ENCODE measurements at places on chromosomes 7 and 10.

- no peak for DNase-seq
These were observed 131.0 kb upstream of the ZNF804B start for GRCh38 chr7:88628363-88629085.

GRCh38 chr10:119029613-119030420 lies at the start of gene NANOS1:
Gene NANOS1, plus strand, starts transcription at chr10:119029714. Its CDS starts 88 bp downstream, at chr10:119029802.
- peak; percentile 55 for DNase-seq

- DNase-seq, result no peak
These were observed 119.9 kb upstream of the COL1A2 start for GRCh38 chr7:94274828-94275227.

DNA sequence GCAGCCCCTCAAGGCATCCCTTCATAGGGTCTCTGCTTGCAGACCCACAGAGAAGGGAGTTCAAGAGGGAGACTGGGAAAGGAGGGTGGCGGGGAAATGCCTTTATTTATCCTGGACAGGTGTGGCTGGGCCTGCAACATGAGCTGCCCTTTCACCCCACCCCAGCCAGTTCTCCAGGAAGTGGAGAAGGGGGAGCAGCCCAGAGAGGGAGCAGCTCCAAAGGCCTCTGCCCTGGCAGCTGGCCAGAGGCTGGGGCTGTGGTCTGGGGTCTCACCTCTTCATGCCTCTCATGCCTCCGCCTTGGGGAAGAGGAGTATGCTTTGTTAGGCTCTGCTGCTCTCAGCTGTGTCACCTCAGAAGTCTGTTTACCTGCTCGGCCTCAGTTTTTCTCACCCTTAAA lies 3.1 kb downstream of the LDB3 start:
- no peak for DNase-seq

GRCh38 chr7:46279290-46279689 lies 358.2 kb upstream of the IGFBP3 start:
- DNase-seq, result no peak

DNA sequence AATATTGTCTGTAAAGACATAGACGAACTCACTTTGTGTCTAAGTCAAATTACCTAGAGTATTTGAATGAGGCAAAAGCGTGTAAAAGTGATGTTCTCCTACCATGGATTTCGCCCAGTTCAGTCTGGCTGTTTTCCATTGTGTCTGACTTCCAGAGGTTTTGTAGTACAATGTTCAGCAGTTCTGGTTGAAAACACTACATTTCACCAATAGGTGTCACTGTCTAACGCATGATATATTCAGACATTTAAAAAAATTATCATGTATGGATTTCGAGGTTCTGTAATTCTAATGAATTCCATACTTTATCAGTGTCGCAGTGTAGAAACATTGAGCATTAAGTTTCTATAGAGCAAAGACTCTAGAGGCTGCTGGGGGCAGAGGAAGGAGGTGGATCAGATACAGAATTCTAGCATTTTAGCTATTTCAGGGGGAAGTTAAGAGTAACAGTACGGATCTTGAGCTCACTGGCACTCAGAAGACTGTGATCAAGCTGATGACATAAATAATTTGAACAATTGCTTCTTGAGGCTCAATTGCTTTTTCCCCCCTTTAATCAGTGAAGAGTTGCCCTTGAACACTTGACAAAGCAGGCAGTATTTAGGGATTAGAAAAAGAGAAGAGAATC lies 196.9 kb upstream of the RHOBTB1 start:
- peak; percentile 75 for DNase-seq

DNA sequence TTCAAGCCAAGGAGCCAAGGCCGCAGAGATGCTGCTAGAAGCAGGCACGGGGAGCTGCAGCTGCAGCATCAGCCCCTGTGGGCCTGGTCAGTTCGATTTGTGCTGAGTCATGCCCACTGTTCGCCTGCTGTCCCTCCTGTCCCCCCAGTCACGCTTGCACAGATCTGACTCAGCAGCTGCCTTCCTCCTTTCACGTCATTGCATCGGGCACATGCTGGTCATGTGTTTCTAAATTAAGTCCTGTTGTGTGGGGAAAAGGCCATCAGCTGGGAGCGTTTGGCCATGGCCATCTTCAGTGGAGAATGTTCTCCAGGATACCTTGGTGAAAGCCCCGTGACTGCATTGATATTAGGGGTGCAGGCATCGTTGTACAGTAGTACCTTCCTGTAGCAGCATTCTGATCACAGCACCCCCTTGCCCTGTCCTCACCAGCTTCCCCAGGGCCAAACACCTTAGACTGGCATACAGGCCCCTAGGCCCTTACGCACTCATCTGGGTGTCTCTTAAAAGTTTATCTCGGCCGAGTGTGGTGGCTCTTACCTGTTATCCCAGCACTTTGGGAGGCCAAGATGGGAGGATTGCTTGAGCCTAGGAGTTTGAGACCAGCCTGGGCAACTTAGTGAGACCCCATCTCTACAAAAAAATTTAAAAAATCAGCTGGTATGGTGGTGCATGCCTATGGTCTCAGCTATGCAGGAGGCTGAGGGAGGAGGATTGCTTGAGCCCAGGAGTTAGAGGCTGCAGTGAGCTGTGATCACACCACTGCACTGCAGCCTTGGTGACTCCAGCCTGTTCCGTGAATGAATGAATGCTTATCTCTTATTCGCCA lies 23.2 kb downstream of the POR start:
- DNase-seq, result peak; percentile 55

DNA sequence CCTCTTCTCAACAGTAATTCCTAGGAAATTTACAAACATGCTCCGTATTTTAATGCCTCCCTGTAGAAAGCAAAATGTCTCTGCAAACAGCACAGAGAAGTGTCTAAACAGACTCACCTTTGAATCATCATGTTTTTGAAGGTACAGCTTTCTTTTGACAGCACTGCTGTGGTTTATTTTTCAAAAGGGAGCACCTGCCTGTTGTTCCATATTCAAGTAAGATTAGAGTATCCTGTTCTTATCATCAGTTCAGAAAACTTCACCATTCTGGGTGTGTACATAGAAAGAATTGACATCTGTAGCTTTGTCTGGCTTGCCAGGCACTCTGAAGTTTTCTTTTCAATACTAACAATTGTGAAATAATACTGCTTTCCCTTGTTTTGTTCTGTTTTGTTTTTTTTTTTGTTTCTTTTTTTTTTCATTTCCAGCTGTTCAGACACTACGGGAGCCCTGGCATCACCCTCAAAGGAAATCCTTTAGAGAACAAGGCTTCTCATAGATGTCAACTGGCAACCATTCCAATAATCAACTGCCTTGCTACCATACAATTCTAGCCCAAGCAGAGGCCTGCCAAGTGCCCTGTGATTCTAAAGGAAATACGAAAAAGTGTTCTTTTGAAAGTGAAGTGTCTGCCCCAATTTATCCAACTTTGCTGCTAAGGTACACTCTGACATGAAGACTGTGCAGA lies 275.9 kb downstream of the PRPF18 start:
- DNase-seq, result no peak

- DNase-seq, result no peak
These were observed 643.4 kb downstream of the DNAJB9 start for GRCh38 chr7:109213081-109213480.

All from right hindlimb (tissue), 1 donor.